ENCODE measurements at places on chromosomes 12 and 14. TPM values are rescaled to one million over a fixed set of nuclear protein-coding genes. Genes with fewer than 3 reads are reported as not detected.

The CD163 gene
- 1.1 TPM for total RNA-seq

The FGF23 gene
- not detected for total RNA-seq

The SDSL gene
- total RNA-seq, result 0.47 TPM

The ZFHX2 gene
- total RNA-seq, result 0.19 TPM

The IKZF4 gene
- total RNA-seq, result 2.5 TPM

The AQP6 gene
- not detected for total RNA-seq

The CCDC88C gene
- total RNA-seq, result 269 TPM

The PLCZ1 gene
- not detected for total RNA-seq

The MYH6 gene
- total RNA-seq, result not detected

The ZBTB42 gene
- 2.9 TPM for total RNA-seq

The ARHGAP9 gene
- 370 TPM for total RNA-seq

The LRTM2 gene
- total RNA-seq, result not detected

The SMIM10L1 gene
- 9.0 TPM for total RNA-seq

The SERPINA10 gene
- not detected for total RNA-seq

The SYNE3 gene
- total RNA-seq, result 31.4 TPM

All from CD4-positive, alpha-beta T cell (primary cell).